CD14-positive monocyte (primary cell): ENCODE measurements at places on chromosomes 3 and 15. TPM values are rescaled to one million over a fixed set of nuclear protein-coding genes. Genes with fewer than 3 reads are reported as not detected.
A peak's percentile ranks its signal among the peaks of the same experiment; 100 is the strongest.

DNA sequence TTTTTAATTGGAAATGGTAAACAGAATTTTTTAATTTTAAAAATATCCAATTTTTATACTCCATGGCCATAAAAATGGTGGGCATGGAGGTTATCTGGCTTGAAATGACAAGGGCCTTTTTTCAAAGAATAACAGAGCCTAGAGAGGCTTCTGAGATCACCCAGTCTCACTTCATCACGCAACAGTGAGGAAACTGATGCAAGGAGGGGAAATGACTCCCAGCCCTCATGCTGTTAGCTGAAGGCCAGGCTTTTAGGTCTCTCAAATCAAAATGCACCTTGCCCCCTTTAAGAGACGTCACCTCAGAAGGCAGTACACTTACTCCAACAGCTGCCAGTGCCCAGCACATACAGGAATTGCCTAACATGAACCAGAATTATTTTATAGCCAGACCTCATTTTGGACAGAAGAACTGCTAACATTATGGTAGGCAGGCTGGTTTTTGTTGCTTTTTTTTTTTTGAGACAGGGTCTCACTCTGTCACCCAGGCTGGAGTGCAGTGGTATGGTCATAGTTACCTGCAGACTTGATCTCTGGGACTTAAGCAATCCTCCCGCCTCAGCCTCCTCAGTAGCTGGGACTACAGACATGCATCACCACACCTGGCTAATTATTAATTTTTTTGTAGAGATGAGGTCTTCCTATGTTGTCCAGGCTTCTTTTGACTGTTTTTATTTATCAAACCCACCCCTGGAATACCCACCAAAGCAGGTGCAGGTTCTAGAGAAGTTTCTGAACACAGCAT lies 9.1 kb downstream of the RAB43 start:
- H3K27ac ChIP-seq: no peak overlapping the region
- peaks cover 77% of the 10 kb centered on the region for H3K36me3 ChIP-seq
- H3K4me3 ChIP-seq: no peak overlapping the region

GRCh38 chr3:186383026-186383993 lies 21.3 kb upstream of the DGKG start:
- no peak overlapping the region for H3K4me3 ChIP-seq
- no peaks in the 10 kb centered on the region for H3K4me1 ChIP-seq
- no peak for DNase-seq
- no peaks in the 10 kb centered on the region for H3K36me3 ChIP-seq
- no peaks in the 10 kb centered on the region for H3K27me3 ChIP-seq
- H3K27ac ChIP-seq: no peak overlapping the region

DNA sequence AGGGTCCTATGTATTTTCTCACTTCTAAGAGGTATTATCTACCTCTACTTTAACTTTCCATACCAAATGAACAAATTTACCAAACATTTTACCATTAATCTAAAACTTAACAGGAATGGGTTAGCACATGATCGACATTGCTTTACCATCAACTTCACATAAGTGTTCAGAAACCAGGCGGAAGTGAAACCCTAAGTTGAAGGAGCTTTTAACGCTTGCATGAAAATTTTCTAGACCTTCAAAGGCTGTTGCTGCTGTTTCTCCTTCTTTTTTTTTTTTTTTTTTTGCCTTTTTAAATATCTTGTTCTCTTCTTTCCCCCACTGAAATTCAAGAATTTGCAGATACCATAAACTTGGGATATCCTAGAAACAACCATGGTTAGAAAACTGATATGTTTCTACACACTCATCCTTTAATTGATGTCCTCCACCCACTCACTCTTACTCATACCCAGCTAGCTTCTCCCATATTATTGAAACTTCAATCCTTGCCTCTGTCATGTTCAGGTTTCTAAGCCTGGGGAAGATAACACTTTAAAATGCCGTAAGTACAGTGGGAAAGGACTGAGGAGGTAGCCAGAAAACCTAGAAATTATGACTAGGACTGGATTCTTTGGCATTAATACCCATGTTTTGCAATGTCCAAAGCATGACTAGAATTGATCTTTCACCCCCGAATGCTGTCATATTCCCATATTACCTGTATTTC lies 24.7 kb downstream of the MYO5A start:
- DNase-seq: peak; percentile 65
- no peaks in the 10 kb centered on the region for H3K36me3 ChIP-seq
- peaks cover 35% of the 10 kb centered on the region for H3K4me1 ChIP-seq
- H3K27ac ChIP-seq: peak overlapping the region; percentile 62
- H3K27me3 ChIP-seq: no peaks in the 10 kb centered on the region
- H3K4me3 ChIP-seq: peak overlapping the region; percentile 38

- H3K4me3 ChIP-seq: no peak overlapping the region
- H3K4me1 ChIP-seq: no peaks in the 10 kb centered on the region
- no peaks in the 10 kb centered on the region for H3K36me3 ChIP-seq
- no peak for DNase-seq
- H3K27ac ChIP-seq: no peak overlapping the region
Measured at GRCh38 chr3:109241459-109242186, 74.7 kb downstream of the DPPA2 start.

- no peak overlapping the region for H3K4me3 ChIP-seq
- no peaks in the 10 kb centered on the region for H3K36me3 ChIP-seq
- no peaks in the 10 kb centered on the region for H3K4me1 ChIP-seq
- peak; percentile 11 for DNase-seq
- H3K27ac ChIP-seq: no peak overlapping the region
Measured at GRCh38 chr15:50786871-50787270, 21.4 kb upstream of the SPPL2A start.

LRTM1 gene
- polyA plus RNA-seq: not detected

CLDN16 gene
- polyA plus RNA-seq: not detected

DNA sequence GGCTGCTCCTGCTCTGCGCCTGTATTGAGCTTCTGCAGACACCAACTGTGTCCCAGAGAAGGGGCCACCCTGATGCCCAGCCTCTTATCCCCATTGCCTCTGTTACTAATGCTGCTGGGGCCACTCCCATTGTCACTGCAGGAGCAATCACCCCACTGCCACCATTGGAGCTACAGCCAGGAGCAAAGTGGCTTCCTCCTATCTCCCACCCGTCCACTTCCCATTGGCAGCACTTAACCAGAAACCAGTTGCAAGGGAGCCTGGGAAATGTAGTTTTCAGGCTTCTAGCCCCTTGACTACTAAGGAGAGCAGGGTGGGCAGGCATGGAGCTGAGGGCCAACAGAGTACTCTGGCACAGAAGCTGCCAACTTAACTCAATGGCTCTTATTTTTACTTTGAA lies 55.9 kb upstream of the KLF13 start:
- H3K36me3 ChIP-seq: no peaks in the 10 kb centered on the region
- H3K4me1 ChIP-seq: peaks cover 91% of the 10 kb centered on the region
- peak overlapping the region; percentile 1 for H3K4me3 ChIP-seq
- H3K27me3 ChIP-seq: no peaks in the 10 kb centered on the region
- DNase-seq: peak; percentile 53

XIRP1 gene
- polyA plus RNA-seq: not detected

DNA sequence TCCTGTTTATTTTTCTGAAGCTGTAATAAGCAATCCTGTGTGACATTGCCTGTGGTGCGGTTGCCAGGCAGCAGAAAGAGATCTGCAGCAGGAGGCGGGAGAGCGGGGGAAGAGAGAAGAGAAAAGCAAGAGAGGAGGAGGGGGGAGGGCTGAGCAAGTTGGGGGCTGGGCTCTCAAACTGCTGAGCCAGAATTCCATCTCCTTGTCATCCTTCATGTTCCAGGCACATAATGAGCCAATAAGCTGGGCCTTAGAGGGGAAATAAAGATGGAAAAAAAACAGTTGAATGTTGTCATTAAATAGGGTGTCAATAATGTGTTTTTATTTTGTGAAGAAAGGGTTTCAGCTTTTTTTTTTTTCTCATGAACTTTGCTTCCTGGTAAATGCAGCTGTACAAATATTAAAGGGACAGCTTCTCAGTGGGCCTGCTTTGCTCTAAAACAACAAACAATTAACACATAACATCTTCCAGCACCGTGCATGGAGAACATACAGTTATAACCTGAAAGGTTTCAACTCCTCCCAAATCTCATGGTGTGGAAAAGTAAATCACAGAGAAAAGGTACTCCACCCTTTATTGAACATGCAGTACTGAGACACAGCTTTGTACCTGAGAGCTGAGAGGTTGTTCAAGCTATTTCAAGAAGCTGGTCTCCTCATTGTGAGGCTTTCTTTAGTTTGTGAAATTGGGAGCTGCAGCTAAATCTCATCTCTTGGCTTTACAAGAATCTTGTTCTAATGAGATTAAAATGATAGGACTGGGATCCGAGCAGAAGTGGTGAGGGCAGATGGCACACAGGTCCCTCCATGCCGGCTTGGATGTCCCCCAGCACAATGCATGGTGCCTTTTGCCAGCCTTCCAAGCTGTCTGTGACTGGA lies 451.1 kb upstream of the KCNMB2 start:
- no peaks in the 10 kb centered on the region for H3K27me3 ChIP-seq
- no peak overlapping the region for H3K27ac ChIP-seq
- DNase-seq: no peak
- H3K36me3 ChIP-seq: no peaks in the 10 kb centered on the region
- peaks cover 5% of the 10 kb centered on the region for H3K4me1 ChIP-seq

- no peaks in the 10 kb centered on the region for H3K27me3 ChIP-seq
- DNase-seq: no peak
- no peak overlapping the region for H3K27ac ChIP-seq
- H3K4me3 ChIP-seq: no peak overlapping the region
- no peaks in the 10 kb centered on the region for H3K36me3 ChIP-seq
Measured at GRCh38 chr3:89851974-89852621, 744.7 kb downstream of the EPHA3 start.

GNL3 gene
- 16.7 TPM for polyA plus RNA-seq

- no peaks in the 10 kb centered on the region for H3K4me1 ChIP-seq
- no peak overlapping the region for H3K27ac ChIP-seq
- H3K4me3 ChIP-seq: no peak overlapping the region
- H3K27me3 ChIP-seq: no peaks in the 10 kb centered on the region
Measured at GRCh38 chr3:78601249-78601648, 1166.5 kb downstream of the ROBO1 start.

DNA sequence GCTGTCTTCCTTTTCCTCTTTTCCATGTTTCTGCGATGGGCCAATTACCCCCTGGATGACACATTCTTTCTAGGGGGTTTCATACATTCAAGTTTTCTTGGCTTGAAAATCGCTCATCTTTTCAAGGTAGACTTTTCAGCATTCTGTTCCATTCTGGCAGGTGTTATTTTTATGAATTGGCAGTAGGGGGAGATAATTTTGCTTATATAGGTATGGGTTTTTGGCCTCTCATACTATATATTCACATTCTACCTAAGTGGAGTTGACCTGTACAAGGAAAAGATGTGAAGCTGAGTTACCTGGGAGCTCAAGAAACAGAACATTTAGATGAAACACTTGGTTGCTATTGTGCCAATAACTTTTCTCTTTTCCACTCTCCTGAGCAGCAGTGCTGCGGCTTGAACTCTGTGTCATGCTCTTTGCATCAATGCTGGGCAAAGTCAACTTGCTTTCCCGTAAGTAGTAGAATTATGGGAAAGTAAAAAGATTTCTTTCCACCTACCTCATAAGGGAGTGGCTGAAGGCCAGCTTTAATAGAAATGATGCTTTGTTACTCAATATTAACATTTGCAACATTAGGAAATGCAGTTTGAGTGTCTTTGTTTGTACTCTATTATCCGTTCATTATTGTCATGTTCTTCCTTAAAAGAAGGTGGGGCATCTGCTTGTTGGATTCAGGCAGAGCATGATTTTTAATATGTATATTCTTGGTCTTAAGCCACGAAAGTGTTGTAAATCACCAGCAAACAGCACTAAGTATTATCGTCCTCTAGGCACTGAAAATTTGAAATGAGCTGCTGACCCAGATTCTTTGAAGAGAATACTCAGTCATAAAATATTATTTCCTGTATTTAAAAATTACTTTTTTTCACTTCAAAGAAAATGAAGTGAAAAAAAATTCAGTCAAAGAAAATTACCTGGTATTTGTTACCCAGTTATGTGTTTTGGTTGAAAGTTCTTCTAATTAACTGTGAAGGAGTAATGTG lies 27.7 kb upstream of the MFSD1 start:
- H3K36me3 ChIP-seq: no peaks in the 10 kb centered on the region
- H3K27me3 ChIP-seq: no peaks in the 10 kb centered on the region
- H3K4me3 ChIP-seq: no peak overlapping the region
- no peaks in the 10 kb centered on the region for H3K4me1 ChIP-seq

GRCh38 chr15:29473621-29474105 lies 204.0 kb upstream of the NSMCE3 start:
- DNase-seq: no peak
- H3K4me3 ChIP-seq: no peak overlapping the region
- no peaks in the 10 kb centered on the region for H3K4me1 ChIP-seq
- no peaks in the 10 kb centered on the region for H3K36me3 ChIP-seq

- no peak overlapping the region for H3K4me3 ChIP-seq
- H3K27ac ChIP-seq: no peak overlapping the region
- no peak for DNase-seq
- no peaks in the 10 kb centered on the region for H3K4me1 ChIP-seq
- peaks cover 60% of the 10 kb centered on the region for H3K36me3 ChIP-seq
Measured at GRCh38 chr15:56094171-56094570, 100.8 kb upstream of the NEDD4 start.

GRCh38 chr15:96162322-96162721 lies 168.2 kb upstream of the NR2F2 start:
- H3K4me1 ChIP-seq: no peaks in the 10 kb centered on the region
- H3K36me3 ChIP-seq: no peaks in the 10 kb centered on the region
- no peak for DNase-seq
- no peak overlapping the region for H3K27ac ChIP-seq
- no peaks in the 10 kb centered on the region for H3K27me3 ChIP-seq
- H3K4me3 ChIP-seq: no peak overlapping the region
